ENCODE measurements at places on chromosomes 7 and 10.

DNA sequence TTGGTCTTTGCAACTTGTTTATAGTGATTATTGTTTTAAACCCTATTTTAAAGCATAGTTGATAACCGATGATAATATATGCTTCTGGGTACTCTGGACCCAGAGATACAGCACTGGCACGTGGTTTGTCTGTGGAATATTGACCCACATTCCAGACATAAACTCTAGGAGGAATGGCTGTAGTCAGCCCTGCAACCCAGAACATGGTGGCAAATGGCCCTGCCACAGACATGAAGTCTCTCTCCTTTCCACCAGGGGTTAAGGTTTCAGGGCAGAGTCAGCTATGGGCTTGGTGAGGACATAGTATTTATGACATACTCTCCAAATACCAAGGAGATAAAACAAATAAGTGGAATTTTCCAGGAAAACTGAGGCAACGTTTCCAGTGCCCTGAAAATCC is 83.6 kb downstream of the NAMPT start:
- DNase-seq = no peak

DNA sequence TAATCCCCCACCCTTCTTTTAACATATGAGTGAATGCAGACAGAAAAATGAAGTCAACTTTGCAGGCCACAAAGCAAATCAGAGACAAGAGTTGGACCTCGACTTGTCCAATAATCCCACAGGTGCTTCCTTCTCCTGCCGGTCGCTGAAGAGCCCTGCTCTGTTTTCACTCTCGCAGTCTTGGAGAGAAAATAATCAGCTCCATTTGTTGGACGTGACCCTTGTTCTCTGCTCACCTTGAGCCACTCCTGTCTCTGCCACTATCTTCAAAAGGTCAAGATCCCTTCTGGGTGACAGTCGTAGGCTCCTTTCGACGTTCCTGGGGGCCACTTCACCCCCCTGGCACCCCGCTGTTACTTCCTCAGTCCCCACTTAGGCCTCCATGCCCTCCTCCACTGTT is 2.8 kb upstream of the KLF6 start:
- no peak for DNase-seq

DNA sequence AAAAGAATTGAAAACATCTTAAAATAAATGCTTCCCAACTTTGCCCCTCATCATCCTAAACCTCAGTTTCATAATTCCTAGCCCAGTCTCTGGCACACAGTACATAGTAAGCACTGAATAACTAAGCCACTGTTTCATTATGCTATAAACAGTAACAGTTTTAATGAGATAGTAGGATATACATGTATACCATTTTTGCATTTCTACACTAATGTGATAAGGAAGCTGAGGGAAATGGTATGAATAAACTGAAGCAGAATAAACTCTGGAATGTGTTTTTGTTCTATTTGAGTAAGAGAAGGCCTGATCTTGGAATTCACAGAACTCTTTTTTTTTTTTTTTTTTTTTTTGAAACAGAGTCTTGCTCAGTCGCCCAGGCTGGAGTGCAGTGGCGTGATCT is 8.8 kb downstream of the NAPEPLD start:
- DNase-seq = no peak

DNA sequence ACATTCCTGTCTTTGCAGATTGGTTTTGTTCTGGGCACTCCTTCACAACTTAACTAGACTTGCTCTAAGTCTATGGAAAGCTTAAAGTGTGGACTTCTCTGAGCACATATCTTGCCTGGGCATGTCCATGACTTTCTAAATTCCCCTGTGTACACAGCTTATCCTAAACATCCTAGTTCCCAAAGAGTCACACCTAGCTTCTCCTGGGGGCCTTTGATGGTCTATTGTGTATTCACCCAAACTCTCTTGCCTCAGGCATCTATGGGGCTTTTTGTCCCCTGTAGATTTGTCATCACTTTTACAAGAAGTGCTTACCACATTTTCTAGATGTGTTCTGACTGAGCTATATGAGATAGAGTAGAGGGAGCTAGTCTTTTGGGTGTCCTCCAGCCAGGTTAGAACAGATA is 12.2 kb upstream of the ZNF488 start:
- DNase-seq = no peak

GRCh38 chr7:111083413-111083812 is 7.5 kb upstream of the LRRN3 start:
- peak; percentile 76 for DNase-seq

Measured in CD4-positive, alpha-beta T cell treated with Interleukin-17A for 1 hour (primary cell).